RWPE2 (cell line): ENCODE measurements at places on chromosomes 5 and 9.

DNA sequence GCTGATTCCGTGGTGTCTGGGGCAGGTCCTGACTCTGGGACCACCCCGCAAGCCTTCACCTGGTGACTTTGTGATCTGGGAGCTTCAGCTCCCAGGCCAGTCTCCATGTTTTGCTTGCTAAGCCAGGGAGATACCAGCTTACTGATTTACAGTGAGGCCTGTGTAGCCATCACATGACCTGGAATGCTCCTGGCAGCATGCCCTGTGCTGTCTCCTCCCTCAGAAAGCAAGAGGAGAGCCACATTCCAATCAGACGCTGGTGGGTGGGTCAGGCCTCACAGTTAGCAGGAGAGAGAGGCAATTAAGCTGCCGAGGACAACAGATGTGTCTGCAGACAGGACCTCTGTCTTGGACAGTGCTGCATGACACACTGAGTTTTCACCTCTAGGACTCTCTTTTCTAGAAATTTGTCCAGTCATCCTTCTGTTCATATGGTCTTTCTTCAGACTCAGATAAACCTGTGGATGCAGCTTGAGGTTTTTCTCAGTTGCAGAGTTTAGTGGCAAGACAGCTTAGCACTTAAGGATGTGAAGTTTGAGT is 24.4 kb upstream of the GRPEL2 start:
- DNase-seq, result peak; percentile 90

DNA sequence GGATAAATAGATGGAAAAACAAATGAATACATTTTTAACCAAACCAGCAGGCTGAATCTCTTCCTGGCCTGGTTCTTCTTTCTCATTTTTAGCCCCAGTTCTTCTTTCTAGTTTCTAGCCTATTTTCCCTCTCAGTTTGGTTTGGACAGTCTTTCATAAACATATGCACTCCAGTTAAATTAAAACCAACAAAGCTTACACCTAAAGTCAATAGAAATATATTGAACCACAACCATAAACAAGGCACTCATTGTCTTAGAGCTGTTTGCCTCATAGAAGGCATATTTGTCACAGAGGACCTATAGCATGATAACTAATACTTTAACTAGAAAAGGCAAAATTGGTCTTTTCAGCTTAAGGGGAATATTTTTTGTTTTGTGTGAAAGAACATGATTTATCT is 638.3 kb downstream of the NR2F1-AS1 start:
- no peak for DNase-seq

- no peak for DNase-seq
Measured at GRCh38 chr5:59256331-59256730, 637.2 kb downstream of the PDE4D start.

GRCh38 chr5:6235726-6236125 is 142.6 kb downstream of the MED10 start:
- DNase-seq, result no peak

GRCh38 chr5:34687269-34688011 is 31.3 kb downstream of the RAI14 start:
- no peak for DNase-seq

- no peak for DNase-seq
Measured at GRCh38 chr9:110427497-110428104, 89.9 kb upstream of the TXNDC8 start.

DNA sequence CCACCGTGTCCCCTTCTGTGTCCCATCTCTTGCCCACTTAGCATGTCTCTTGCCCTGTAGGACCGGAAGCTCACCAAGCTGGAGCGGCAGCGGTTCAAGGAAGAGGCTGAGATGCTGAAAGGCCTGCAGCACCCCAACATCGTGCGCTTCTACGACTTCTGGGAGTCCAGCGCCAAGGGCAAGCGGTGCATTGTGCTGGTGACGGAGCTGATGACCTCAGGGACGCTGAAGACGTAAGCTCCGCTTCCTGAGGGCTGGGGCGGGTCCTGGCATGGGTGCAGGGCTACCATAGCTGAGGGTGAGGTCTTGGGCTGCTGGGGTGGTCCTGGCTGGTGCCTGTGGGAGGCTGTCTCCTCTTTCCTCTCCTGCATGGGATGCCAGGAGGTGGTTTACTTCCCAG is 45.7 kb downstream of the WNK2 start:
- no peak for DNase-seq

- DNase-seq, result no peak
Measured at GRCh38 chr9:137306066-137306849, 4.2 kb upstream of the NRARP start.
